Endodermal cell (in vitro differentiated cells): ENCODE measurements at places on chromosomes 5 and 9. TPM values are rescaled to one million over a fixed set of nuclear protein-coding genes. Genes with fewer than 3 reads are reported as not detected.

GRCh38 chr9:33318781-33319180 is 28.5 kb downstream of the NFX1 start:
- DNase-seq, result no peak
- H3K4me3 ChIP-seq, result no peak overlapping the region
- no peak overlapping the region for H3K27ac ChIP-seq

GRCh38 chr9:111298111-111298510 is 31.9 kb downstream of the OR2K2 start:
- H3K4me3 ChIP-seq, result no peak overlapping the region
- no peaks in the 10 kb centered on the region for H3K4me1 ChIP-seq
- no peak overlapping the region for H3K27ac ChIP-seq
- H3K36me3 ChIP-seq, result no peaks in the 10 kb centered on the region

DNA sequence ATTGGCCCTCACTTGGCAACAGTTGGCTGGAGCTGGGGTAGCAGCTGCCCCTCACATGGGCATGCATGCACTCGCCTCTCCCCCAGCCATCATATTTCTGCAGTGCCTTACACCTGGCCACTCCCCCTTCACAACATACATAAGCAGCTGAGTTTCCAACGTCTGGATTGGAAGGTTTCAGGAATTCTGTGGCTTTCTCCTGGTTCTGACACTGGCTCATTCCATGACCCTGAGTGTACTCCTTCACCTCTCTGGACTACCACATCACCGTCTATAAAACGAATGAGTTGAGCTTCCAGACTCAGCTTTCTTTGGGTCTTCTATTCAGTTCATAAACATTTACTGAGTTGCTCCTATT is 84.3 kb downstream of the GALNT10 start:
- H3K4me3 ChIP-seq, result no peak overlapping the region
- DNase-seq, result no peak
- no peak overlapping the region for H3K27ac ChIP-seq
- H3K27me3 ChIP-seq, result no peaks in the 10 kb centered on the region
- H3K4me1 ChIP-seq, result peaks cover 3% of the 10 kb centered on the region

DNA sequence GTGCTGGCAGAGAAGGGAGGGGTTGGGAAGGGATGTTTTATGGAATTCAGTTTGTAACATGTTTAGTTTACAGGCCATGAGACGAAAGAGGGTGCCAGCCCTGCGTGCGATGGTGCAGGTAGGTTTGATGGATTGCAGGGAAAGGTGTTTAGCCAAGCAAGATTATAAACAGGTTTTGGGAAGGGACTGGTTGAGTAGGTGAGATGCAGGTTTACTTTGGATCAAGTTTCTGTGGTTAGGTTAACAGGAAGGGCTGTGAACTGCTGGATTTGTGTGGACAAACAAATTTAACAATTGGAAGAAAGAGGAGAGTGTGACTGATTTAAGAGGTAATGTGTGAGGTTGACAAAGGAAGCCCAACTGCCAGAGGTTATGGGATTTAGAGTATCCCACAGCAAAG is 32.6 kb upstream of the GPX3 start:
- no peak overlapping the region for H3K4me3 ChIP-seq
- no peak for DNase-seq
- H3K27ac ChIP-seq, result no peak overlapping the region
- H3K27me3 ChIP-seq, result no peaks in the 10 kb centered on the region
- H3K4me1 ChIP-seq, result no peaks in the 10 kb centered on the region

GRCh38 chr9:97237951-97238889 is 69.2 kb upstream of the CCDC180 start:
- H3K4me3 ChIP-seq, result peak overlapping the region; percentile 93
- H3K36me3 ChIP-seq, result peaks cover 8% of the 10 kb centered on the region
- H3K27ac ChIP-seq, result peak overlapping the region; percentile 62
- DNase-seq, result peak; percentile 91
- H3K4me1 ChIP-seq, result peaks cover under 1% of the 10 kb centered on the region

- DNase-seq, result no peak
- no peaks in the 10 kb centered on the region for H3K4me1 ChIP-seq
- H3K27ac ChIP-seq, result no peak overlapping the region
- no peaks in the 10 kb centered on the region for H3K27me3 ChIP-seq
- no peaks in the 10 kb centered on the region for H3K36me3 ChIP-seq
These were observed 293.2 kb downstream of the CWC27 start for GRCh38 chr5:65061974-65062353.

- H3K27ac ChIP-seq, result no peak overlapping the region
- no peak for DNase-seq
- H3K27me3 ChIP-seq, result no peaks in the 10 kb centered on the region
- H3K36me3 ChIP-seq, result no peaks in the 10 kb centered on the region
These were observed 111.5 kb upstream of the ANKRD55 start for GRCh38 chr5:56344594-56344993.

SPATA31D3 gene
- not detected in 3 replicates for total RNA-seq

GRCh38 chr5:145971108-145971507 is 34.7 kb downstream of the SH3RF2 start:
- DNase-seq, result no peak
- no peak overlapping the region for H3K4me3 ChIP-seq
- no peaks in the 10 kb centered on the region for H3K27me3 ChIP-seq
- no peaks in the 10 kb centered on the region for H3K36me3 ChIP-seq

GRCh38 chr5:67160272-67160671 is 36.3 kb downstream of the CD180 start:
- no peak overlapping the region for H3K27ac ChIP-seq
- no peaks in the 10 kb centered on the region for H3K27me3 ChIP-seq
- DNase-seq, result no peak
- peaks cover 7% of the 10 kb centered on the region for H3K36me3 ChIP-seq

CBY3 gene
- total RNA-seq, result not detected in 2 replicates

PCDHA9 gene
- total RNA-seq, result 0.33 to 0.60 TPM (median 0.48 TPM) in 3 replicates

SLC1A1 gene
- total RNA-seq, result 11.3 and 15.8 TPM in 2 replicates

DNA sequence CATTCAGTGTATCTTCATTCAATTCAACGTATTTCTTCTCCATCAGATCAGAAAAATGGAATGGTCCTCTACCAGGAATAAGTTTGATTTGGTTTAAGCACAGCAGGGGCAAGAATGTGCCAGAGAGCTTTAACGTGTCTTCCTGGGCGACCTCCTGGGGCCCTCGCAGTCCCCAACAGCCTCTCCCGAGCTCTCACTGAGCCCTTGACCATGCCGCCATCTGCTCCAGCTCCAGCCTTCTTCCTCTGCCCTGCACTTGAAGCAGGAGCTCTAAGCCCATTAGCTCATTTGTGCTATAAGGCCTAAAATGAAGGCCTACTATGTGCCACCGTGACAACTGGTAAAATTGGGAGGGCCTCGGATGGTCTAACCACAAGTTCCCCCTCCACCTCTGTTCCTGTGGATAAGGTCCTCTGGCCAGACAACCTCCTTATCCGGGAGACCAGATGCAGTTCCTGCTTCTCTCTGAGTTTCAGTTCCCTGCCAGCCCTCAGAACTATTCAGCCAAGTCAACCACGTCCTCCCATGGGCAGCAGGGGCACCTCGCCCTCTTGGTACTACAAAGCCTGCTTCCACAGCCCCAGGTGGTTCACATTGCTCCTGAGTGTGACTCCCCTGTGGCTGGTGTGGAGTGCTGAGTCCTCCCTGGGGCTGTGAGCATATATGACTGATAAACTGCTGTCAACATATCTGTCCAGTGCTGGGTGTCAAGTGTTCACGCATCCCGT is 35.8 kb downstream of the C5orf15 start:
- no peaks in the 10 kb centered on the region for H3K27me3 ChIP-seq
- DNase-seq, result no peak
- H3K4me1 ChIP-seq, result no peaks in the 10 kb centered on the region

ORM1 gene
- 0.59 and 1.4 TPM in 2 replicates for total RNA-seq

DNA sequence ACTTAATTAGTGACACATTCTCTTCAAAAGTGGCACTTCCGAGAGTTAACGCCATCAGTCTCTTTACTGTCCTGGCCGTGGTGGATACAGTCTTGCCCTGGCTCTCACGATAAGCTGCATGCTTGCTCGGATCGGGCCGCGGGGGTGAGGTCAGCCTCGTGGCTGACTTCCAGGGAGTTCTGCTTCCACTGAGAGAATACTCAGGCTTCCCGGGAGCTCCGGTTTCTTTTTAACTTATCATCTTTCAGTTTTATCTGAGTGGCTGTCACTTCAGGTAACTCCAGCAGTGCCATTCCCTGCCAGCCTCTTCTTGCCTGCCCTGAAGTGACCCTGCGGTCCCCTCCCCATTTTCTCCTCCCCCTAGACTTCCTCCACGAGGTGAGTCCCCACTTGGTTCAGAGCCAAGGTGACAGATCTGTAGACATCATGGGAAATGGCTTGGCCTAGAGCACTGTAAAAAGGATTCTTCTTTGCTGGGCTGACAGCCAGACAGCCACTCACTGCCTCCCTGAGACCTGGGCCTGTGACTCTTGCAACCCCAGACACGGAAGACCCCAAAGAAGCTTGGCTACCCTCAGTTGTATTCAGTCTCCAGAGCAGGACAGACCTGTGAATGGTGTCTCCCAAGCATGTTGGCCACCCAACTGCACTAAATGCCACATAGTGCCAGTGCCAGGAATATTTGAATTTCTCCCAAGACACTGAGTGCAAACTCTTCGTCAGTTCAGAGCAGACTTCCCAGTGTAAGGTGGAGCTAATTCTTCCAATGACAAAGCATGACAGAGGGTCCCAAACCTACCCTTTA is 95.1 kb downstream of the DAPK1 start:
- peaks cover 24% of the 10 kb centered on the region for H3K4me1 ChIP-seq
- no peaks in the 10 kb centered on the region for H3K27me3 ChIP-seq
- H3K4me3 ChIP-seq, result no peak overlapping the region
- DNase-seq, result no peak
- no peak overlapping the region for H3K27ac ChIP-seq

AMACR gene
- 15.0 to 16.8 TPM (median 16.6 TPM) in 3 replicates for total RNA-seq

- no peak overlapping the region for H3K27ac ChIP-seq
- no peaks in the 10 kb centered on the region for H3K4me1 ChIP-seq
- H3K36me3 ChIP-seq, result no peaks in the 10 kb centered on the region
- DNase-seq, result no peak
- H3K27me3 ChIP-seq, result no peaks in the 10 kb centered on the region
These were observed 50.4 kb upstream of the DAB2 start for GRCh38 chr5:39475159-39475571.

- no peak overlapping the region for H3K4me3 ChIP-seq
- no peaks in the 10 kb centered on the region for H3K27me3 ChIP-seq
- no peaks in the 10 kb centered on the region for H3K4me1 ChIP-seq
- peak; percentile 2 for DNase-seq
- no peak overlapping the region for H3K27ac ChIP-seq
These were observed 116.7 kb downstream of the UGCG start for GRCh38 chr9:112013266-112013665.

SPATA31C1 gene
- not detected in 3 replicates for total RNA-seq

PCDHGA6 gene
- total RNA-seq, result 0.49 to 0.55 TPM (median 0.50 TPM) in 3 replicates

TRIM14 gene
- total RNA-seq, result 3.1 to 4.2 TPM (median 3.1 TPM) in 3 replicates

- H3K4me3 ChIP-seq, result no peak overlapping the region
- H3K27me3 ChIP-seq, result no peaks in the 10 kb centered on the region
- no peaks in the 10 kb centered on the region for H3K4me1 ChIP-seq
- DNase-seq, result no peak
These were observed 22.1 kb downstream of the ZNF346 start for GRCh38 chr5:177044641-177045040.

DNA sequence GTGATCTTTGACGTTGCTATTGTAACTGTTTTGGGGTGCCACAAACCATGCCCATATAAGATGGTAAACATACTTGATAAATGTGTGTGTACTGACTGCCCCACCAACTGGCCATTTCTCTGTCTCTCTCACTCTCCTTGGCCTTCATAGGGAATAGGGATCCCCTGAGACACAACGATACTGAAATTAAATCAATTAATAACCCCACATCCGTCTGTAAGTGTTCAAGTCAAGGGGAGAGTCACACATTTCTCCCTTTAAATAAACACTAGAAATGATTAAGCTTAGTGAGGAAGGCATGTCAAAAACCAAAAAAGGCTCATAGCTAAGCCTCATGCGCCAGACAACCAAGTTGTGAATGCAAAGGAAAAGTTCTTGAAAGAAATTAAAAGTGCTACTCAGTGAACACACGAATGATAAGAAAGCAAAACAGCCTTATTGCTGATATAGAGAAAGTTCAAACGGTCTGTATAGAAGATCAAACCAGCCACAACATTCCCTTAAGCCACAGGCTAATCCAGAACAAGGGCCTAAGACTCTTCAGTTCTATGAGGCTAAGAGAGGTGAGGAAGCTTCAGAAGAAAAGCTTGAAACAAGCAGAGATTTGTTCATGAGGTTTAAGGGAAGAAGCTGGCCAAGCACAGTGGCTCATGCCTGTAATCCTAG is 111.1 kb downstream of the UGCG start:
- peak; percentile 7 for DNase-seq
- H3K4me1 ChIP-seq, result no peaks in the 10 kb centered on the region
- no peaks in the 10 kb centered on the region for H3K36me3 ChIP-seq
- H3K27me3 ChIP-seq, result no peaks in the 10 kb centered on the region

DNA sequence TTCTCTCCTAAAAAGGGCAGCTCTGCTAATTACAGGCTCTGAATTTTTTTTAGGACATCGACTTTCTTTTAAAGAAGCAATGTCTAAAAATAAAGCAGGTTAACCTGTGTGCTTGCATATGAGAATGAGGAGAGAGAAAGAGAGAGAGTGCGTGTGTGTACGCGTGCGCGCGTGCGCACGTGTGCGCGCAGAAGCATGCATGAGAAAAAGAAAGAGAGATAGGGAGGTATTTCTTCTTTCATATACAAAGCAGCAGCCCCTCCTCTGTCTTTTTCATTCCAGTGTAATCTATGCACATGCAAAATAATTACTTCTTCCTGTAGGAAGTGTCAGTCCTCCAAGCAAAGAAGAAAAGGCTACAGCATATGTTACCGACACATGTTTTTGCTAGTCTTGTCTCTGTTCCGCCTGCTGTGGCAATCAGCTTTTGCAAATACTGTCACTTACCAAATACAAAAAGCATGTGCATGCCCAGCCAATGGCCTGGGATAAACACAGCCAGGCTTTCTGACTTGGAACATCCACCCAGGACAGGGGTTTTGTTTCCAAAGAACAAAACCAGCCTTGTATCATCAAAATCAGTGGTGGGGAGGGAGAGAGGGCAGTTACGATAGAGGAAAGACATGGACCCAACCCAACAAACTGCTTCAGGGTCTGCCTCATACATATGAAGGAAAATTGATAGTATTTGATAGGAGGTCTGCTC is 252.3 kb upstream of the SLC24A2 start:
- no peak overlapping the region for H3K27ac ChIP-seq
- H3K36me3 ChIP-seq, result no peaks in the 10 kb centered on the region
- peaks cover 27% of the 10 kb centered on the region for H3K27me3 ChIP-seq
- H3K4me1 ChIP-seq, result no peaks in the 10 kb centered on the region
- no peak overlapping the region for H3K4me3 ChIP-seq
- no peak for DNase-seq

DNA sequence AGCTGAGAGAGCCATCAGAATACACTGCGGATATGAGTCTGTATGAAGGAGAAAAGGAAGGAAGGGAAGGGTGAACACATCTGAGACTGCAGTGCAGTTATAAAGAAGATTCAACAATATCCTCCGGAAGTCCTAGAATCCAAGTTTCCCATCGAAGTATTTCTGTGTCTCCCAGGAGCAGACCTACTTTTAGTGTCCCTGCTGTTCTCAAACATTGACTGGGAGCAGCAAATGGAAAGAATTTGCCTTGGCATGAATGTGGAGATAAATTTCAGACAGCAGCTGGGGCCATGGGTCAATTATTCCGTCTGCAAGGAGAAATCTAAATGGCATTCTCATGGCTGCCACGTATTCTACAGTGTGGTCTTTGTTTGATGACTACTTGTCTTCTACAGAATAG is 478.1 kb upstream of the SMC2 start:
- DNase-seq, result no peak
- no peak overlapping the region for H3K27ac ChIP-seq
- H3K4me3 ChIP-seq, result no peak overlapping the region
- no peaks in the 10 kb centered on the region for H3K36me3 ChIP-seq

LAMC3 gene
- 39.5 and 41.2 TPM in 2 replicates for total RNA-seq
